Mononuclear cell (primary cell): ENCODE measurements at places on chromosomes 7 and 10. TPM values are rescaled to one million over a fixed set of nuclear protein-coding genes. Genes with fewer than 3 reads are reported as not detected.

ZNF746 gene
- 38.1 TPM for total RNA-seq

ENKUR gene
- 10.0 TPM for total RNA-seq

NPVF gene
- not detected for total RNA-seq

FKBP6 gene
- not detected for total RNA-seq

NRP1 gene
- total RNA-seq = 1.2 TPM

CYP3A4 gene
- not detected for total RNA-seq

TMEM225B gene
- total RNA-seq = 1.4 TPM

PNLIPRP2 gene
- total RNA-seq = not detected

LRRN3 gene
- 3.8 TPM for total RNA-seq

RPEL1 gene
- not detected for total RNA-seq

SAMD9L gene
- total RNA-seq = 13.2 TPM

SPDYE5 gene
- not detected for total RNA-seq

ARHGAP22 gene
- 1.2 TPM for total RNA-seq

FGFR2 gene
- total RNA-seq = not detected

SH2D4B gene
- total RNA-seq = 0.10 TPM

HOXA7 gene
- total RNA-seq = 0.10 TPM

CHN2 gene
- total RNA-seq = 9.9 TPM

APBB1IP gene
- total RNA-seq = 38.0 TPM

GFRA1 gene
- total RNA-seq = not detected

HYAL4 gene
- total RNA-seq = not detected
